ENCODE measurements at places on chromosomes 16 and 17.
A peak's percentile ranks its signal among the peaks of the same experiment; 100 is the strongest.

DNA sequence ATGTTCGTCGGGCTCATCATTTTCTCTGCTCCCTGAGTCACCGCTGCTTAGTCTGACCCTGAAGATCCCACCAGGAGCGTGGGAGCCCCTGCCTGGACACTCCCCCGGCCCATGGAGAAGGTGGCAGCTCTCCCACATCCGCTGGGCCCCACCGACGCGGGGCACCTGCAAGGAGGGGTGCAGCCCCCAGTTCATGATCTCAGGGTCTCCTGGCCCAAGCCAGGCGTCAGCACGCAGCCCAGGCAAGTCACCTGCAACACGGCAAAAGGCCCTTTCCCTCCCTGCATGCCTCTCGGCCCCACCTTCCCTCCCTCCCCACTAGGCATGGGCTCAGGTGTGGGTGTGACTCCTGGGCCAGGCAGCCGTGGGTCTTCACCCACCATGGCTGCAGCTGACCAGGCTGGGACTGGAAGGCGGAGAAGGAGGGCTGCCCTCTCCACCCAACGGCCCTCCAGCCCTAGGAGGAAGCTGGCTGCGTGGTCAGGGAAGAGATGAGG is 9.7 kb upstream of the CHMP6 start:
- no peak for DNase-seq

GRCh38 chr17:29565643-29566472 is 979 bp downstream of the ABHD15 start:
- DNase-seq = no peak

DNA sequence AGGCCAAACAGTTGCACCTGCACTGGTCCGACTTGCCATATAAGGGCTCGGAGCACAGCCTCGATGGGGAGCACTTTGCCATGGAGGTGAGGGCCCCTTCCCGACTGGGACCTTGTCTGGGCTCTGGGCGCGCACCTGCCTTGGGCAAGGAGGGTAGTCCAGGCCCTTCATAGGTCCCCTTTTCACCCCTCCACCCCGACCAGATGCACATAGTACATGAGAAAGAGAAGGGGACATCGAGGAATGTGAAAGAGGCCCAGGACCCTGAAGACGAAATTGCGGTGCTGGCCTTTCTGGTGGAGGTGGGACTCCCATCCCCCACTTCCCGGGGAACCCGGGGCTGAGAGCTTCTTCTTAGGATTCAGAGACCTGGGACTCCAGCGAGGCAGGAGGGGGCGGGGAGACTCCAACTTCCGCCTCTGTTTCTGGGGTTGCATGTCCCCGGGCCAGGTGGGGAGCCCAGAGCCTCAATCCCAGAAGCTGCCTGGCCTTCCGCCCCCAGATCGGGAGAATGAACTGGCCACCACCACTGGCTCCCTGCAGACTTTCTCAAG is 7.8 kb downstream of the CA4 start:
- no peak for DNase-seq

DNA sequence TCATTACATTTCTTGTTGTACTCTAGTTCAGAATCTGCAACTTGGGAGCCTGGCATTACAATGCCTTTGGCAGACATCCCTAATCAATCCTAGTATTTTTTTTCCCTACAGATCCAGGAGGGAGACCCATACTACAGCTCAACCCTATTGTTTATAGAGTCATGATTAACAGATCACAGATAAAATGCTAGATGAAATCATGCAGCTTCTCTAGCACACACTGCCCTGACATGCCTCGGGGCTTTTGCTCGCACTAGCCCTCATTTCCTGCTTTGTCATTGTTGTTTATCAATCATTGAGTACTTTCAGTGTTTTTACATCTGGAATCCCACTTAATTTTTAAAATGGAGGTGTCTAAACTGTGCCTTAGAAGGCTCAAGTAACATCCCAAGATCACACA is 412.5 kb downstream of the CA10 start:
- no peak for DNase-seq

DNA sequence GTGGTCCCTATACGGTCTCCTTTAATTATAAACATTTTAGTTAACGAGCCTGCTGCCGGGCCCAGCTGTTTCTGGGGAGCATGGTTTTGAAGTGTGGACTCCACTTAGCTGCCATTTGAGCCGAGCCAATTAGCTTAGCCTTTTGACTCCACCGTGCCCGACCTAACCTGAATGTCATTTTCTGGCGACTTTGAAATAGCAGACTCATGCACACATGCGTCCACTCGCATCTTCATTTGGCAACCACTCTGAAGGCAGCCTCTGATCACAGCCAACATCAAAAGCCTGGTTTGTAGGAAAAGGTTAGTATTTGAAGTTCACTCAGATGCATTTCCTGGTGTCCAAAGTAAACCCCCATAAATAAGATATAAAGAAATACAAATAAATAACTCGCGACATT is 16.8 kb downstream of the AXIN2 start:
- DNase-seq = no peak

- no peak for DNase-seq
These were observed 79.8 kb upstream of the CDC42EP4 start for GRCh38 chr17:73391331-73392265.

DNA sequence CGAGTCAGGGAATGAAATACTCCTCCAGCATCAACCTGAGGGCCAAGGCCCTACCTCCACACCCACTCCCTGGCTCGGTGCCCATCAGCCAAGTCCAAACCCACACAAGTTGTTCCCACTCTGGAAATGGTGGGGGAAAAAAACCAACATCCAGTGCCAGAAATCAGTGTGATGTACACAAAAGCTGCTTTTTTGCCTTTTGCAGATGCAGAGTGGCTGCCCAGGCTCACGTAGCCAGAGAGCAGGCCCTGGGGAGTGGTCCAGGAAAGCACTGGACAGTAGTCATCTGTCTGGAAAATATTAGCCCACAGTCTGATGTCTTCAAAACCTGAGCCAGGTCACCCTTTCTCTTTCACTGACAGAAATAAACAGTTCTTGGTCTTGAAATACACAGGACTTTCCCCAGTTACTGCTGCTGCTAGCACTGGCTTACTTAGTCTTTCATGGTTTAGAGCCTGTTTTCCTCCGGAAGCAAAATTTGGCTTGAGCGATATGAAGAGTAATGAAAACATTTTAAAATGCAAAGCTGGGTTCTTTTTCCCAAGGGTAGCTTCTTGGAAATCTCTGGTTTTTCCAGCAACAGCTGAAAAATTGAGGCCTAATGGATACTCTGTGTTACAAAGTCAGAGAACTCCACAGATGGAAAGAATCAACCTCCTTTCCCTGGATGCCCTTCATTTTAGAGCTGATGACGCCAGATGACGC is 18.2 kb upstream of the NOS2 start:
- DNase-seq = no peak

GRCh38 chr17:76716839-76717215 is 6.1 kb upstream of the MXRA7 start:
- no peak for DNase-seq

- DNase-seq = peak; percentile 77
These were observed at the start of gene MLKL for GRCh38 chr16:74700438-74701225. MLKL (minus strand) TSS chr16:74700862; CDS start chr16:74695757, 5,105 bp downstream.

GRCh38 chr16:53084141-53084541 is 29.4 kb downstream of the CHD9 start:
- DNase-seq = no peak

GRCh38 chr17:35132816-35133550 is 9.1 kb downstream of the NLE1 start:
- no peak for DNase-seq

GRCh38 chr17:42180411-42180921 is 476 bp downstream of the KCNH4 start:
- no peak for DNase-seq

DNA sequence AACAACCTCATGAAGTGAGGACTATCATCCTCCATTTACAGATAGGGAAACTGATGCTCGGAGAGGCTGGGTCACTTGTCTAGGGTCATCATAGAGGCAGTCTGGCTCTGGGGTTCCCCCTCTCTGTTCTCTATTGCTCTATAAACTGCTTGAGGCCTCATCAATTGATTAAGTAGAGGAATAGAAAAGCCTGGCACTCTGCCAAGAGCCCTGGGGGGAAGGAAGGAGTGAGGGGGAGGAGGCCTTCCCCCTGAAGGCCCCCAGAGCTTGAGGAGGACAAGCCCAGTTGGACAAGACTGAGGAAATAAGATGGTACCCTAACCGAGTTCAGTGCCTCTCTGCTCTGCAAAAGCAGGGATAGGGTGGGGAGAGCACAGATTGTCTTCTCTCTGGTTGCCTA is 21.0 kb downstream of the SDK2 start:
- no peak for DNase-seq

GRCh38 chr17:67500677-67501300 is 123.7 kb downstream of the PITPNC1 start:
- no peak for DNase-seq

DNA sequence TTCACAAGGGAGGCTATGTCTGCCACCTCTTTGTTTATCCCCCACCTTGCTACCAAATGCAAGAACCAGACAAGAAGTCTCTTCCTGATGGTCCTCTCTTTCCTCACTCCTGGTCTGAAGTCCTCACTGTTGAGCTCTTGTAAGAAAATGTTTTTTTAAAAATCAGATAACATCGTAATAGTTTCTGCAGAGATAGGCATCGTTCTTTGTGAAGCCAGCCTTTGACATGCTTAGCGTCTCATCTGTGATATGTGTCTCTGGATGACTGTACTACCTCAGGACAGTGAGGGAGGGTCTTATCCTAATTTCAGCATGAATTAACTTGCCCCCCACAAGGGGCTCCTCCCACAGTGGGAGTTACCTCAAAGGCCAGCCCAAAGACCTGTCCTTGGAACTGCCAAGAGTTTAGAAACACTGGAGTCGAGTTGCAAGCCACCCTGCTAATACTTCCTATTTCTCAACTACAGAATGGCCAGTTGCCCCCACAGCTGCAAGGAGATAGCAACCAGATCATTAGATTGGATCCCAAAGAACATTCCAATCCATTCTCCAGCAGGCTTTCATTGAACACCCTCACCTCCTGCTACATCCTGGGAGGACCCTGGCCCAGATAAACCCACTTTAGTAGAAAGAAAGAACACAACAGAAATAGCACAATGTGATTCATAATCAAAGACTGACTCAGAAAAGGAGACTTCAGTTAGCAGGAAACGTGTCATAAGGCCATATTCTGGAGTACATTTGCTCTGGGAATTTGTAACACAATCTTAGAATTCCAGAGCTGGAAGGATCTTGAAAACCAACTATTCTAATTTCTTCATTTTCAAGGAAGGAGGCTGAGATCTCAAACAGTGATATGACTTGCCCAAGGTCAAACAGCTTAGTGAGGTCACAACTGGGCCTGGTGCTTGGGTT is 151.0 kb downstream of the IRX3 start:
- DNase-seq = no peak

GRCh38 chr16:16059895-16060590 is 110.6 kb downstream of the ABCC1 start:
- no peak for DNase-seq

- no peak for DNase-seq
These were observed 176.5 kb upstream of the MON1B start for GRCh38 chr16:77014441-77014840.

GRCh38 chr17:78129351-78130089 is 965 bp upstream of the TMC6 start:
- no peak for DNase-seq

GRCh38 chr17:53924530-53925455 is 102.1 kb downstream of the KIF2B start:
- no peak for DNase-seq

DNA sequence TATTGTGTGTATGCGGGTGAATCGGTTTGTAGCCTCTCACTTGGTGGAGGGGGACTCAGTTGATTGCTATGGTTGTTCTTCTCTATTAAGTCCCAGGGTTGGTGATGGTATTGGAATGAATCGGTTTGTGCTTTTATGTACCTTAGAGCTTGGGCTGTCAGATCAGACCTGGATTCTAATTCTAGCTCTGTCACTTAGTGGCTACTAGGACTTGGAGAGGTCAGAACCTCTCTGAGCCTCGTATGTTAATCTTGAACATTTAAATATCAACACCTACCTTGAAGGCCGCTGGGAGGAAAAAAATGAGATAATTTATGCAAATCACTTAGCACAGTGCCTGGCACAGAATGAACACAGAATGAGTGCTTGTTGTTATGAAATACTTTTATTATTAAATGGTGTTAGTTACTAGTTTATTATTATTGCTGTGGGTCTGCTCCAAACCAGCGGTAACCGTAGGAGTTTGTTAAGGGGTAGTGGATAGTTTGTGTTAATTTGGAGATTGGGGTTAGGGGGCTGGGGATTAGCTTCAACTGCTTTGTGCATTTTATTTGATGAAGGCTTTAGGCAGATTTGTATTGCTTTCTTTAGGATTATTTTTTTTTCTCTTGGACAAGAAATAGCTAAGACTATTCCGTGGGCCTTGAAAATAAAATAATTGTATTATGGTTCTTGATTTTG is 3.5 kb downstream of the KDM6B start:
- no peak for DNase-seq

DNA sequence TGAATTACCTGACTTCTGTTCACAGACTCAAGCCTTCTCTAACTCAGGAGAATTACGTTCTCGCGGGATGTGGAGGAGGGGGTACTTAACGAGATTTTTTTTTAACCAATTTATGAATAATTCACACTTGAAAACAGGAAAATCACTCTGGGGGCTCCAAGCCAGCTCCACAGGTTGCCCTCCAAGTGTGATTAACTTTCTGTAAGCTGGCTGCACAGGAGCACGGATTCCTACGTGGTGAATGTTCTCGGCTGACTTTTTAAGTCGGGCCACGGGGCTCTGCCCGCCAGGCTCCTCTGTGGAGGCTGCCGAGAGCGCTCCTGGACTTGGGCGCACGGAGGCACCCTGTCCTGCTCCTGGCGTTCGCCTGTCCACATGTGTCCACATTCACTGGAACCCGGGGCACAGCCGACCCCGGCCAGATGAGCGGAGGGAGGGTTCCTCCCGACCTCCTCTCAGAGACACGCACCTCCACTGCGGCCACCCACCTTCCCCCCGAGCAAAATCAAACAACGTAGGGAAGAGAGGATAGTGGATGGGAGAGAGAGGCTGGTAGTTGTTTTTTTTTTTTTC is 147.1 kb upstream of the CHMP6 start:
- peak; percentile 71 for DNase-seq

- no peak for DNase-seq
These were observed 77.3 kb downstream of the MPRIP start for GRCh38 chr17:17119533-17119932.

GRCh38 chr17:17030515-17031211 is 11.6 kb upstream of the MPRIP start:
- DNase-seq = peak; percentile 26

GRCh38 chr16:15035163-15035729 is 20.6 kb downstream of the NTAN1 start:
- DNase-seq = no peak

- peak; percentile 91 for DNase-seq
These were observed 526 bp downstream of the CBFB start for GRCh38 chr16:67029254-67030096.

GRCh38 chr17:40177275-40177874 is at the start of gene RAPGEFL1:
RAPGEFL1 (plus strand) TSS chr17:40177470; CDS start chr17:40177862, 392 bp downstream.
- DNase-seq = peak; percentile 85

DNA sequence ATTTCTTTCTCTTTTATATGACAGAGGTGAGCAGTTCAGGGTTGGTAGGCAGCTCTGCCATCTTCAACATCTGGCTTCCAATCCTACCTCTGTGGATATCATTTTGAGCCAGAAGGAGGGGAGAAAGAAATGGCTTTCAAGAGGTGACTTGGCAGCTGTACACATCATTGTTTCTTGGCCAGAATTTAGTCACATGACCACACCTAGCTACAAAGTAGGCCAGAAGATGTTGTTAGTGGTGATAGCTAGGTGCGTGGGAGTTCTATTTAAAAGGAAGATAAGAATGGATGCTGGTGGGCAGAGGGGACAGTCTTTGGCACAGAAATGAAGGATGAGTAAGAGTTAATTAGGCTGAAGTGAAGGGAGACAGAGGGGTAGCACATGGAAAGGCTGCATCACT is 29.2 kb upstream of the MPHOSPH6 start:
- DNase-seq = no peak

- DNase-seq = no peak
These were observed 2.4 kb downstream of the RHBDF2 start for GRCh38 chr17:76498876-76499251.
